CD4-positive, alpha-beta T cell treated with Interleukin-4 for 1 hour (primary cell): ENCODE measurements at places on chromosomes 7 and 10.
A peak's percentile ranks its signal among the peaks of the same experiment; 100 is the strongest.

DNA sequence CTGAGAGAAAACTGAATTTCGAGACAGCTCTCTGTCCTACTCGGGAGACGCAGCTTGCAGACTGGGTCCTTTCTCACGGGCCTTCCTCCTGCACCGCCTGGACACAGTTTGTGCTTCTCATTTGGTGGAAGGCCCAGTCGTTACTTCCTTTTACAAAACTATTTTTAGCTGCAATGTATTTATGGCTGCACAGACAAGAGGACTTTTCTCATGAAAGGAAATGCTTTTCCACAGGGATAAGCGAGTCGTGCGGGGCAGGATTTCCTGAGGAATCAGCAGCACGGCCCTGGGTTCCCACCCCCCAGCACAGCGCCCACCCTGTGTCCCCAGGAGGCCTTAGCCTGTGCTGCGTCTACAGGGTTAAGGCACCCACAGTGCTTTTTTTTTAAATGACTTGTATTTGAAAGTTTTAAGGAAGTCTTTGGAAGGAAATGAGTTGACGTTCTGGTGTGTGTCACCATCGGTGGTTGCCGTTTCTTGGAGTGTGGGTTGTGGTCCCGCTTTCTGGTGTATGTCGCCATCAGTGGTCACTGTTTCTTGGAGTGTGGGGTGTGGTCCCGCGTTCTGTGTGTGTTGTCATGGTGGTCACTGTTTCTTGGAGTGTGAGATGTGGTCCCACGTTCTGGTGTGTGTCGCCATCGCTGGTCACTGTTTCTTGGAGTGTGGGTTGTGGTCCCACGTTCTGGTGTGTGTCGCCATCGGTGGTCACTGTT lies 50.9 kb downstream of the INPP5A start:
- DNase-seq: peak; percentile 82

- no peak for DNase-seq
These were observed 134.9 kb upstream of the SAMD8 start for GRCh38 chr10:74976565-74976964.

- no peak for DNase-seq
These were observed 47.0 kb downstream of the GRK5 start for GRCh38 chr10:119254335-119254734.

DNA sequence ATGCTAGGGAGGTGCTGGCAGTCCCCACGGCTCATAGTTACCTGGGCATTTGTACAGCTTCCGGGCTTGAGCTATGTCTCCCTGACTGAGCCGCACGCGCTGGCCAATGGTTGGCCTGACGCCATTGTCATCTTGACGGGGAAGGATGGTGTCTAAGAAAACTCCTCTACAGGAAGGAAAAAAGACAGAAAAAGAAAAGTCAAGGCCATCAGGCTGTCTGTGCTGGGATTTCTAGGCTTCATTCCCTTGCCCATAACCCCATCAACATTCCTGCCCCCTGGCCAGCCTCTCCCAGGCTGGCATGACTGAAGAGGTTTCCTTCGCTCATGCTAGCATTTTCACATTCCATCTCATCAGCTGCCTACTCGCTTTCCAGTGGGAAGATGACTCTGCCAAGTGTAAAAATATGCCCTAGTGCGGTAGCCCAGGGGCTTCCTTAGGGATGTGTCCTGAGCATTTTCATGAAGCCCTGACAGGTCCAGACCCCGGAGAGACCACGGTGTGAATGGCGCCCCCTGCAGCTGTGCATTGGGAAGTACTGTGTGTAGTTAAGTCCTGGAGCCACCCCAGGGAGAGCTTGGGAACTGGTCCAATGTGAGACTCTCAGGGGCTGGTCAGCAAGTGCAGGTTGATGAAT lies 54.5 kb upstream of the OPALIN start:
- no peak for DNase-seq

GRCh38 chr7:81004098-81004497 lies 85.2 kb upstream of the SEMA3C start:
- DNase-seq: no peak

DNA sequence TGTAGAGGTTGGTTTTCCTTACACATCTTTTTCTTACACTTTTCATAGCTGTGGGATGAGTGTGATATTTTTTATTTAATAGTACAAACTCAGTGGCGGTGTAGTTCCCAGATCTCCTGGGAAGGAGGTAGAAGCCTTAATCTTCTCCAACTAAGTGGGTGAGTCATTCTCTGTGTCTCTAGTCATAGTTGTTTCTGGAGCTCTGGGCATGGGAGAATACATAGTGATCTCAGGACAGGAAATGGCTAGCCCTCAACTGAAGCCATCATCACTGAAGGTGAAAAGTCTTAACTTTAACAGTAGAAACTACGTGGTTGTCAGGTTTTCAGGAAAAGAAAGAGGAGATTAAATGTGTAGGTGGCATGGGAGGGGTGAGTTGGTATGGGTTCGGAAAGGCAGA lies 319.4 kb upstream of the FZD8 start:
- no peak for DNase-seq

GRCh38 chr10:21138769-21139340 lies 241.7 kb upstream of the NEBL start:
- no peak for DNase-seq

DNA sequence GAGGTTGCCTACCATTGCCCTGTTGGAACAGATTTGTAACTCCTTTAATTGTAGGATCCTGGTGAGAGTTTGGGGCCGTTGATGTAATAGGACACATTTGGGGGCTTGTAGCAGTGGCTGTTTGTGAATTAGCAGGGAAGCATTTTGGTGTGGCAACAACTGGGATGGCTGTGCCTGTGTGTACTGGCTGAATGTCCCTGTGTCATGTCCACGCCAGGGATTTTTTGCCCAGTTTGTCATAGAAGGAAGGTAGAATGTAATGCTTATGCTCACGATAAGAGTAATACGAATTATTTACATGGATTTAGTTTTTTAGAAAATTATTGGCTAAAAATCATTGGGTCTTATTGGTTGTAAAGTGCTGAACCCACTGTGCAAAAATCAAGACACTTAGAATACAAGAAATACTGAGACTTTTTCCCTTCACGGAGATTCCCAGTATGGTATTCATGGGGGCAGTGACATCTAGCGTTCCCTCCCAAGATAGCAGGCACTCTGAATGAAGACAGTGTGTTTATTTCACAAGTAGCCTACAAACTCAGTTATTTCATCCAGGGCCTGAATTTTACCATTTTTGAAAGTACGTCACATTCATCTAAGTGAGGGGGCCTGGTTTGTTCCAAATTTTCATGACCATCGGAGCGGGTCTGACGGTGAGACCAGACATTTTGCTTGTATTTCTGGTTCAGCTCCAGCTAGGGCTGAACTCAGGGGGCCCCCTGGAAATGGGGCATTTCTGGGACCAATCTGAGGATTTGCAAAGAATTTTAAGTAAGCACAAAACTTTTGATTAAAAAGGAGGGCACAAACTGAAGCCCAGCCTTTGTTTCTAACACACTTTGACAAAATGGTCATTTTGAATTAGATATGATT lies 74.7 kb downstream of the CACNB2 start:
- DNase-seq: peak; percentile 13

- no peak for DNase-seq
These were observed 170.1 kb downstream of the PKD1L1 start for GRCh38 chr7:47778153-47778661.

- no peak for DNase-seq
These were observed 9.5 kb downstream of the GIGYF1 start for GRCh38 chr7:100684534-100685042.

DNA sequence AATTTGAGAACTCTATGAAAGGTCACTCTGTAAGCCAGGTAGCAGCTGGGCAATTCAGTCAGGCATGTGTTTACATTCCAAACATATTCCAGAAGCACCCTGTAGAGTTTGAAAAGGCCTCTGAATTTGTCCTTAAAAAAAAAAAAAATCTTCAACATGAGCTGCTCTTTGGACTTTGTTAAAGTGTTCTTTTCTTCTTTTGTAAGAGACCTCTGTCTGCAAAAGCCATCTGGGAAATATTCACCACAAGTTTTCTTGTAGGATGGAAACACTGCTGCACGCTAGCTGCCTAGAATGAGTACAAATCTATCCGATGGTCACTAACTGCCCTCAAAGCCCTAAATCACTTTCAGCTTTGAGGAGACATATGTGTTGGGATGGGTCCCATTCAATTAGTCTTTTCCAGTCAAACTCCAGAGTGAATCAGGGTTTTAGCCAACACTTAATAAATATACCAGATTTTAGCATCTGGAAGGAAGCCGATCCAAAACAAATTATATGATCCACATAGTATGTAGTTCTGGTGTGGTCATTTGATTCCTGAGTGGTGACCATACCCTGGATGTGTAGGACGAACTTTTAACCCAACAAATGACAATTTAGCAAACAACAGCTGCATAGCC lies 85.9 kb downstream of the CD36 start:
- DNase-seq: no peak

DNA sequence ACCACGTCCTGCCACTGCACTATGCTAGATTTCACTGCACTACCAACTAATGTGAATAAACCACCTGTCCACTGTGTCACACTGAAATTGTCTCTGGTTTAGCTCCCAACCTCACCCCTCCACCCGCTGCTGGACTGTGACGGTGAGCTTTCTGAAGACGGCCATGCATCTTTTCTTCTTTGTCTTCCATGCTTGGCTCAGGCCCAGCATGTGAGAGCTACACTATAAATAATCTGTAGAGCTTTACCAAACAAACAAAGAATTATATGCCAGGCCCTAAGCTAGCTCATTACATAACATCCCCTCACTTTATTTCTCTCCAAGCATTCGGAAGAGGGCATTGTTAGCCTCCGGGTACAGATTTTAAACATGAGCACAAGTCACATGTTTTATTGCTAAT lies 633.2 kb downstream of the TNS3 start:
- no peak for DNase-seq

DNA sequence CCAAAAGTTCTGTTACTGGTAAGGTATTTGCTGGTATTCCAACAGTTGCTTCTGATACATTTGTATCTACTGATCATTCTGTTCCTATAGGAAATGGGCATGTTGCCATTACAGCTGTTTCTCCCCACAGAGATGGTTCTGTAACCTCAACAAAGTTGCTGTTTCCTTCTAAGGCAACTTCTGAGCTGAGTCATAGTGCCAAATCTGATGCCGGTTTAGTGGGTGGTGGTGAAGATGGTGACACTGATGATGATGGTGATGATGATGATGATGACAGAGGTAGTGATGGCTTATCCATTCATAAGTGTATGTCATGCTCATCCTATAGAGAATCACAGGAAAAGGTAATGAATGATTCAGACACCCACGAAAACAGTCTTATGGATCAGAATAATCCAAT lies 131.0 kb downstream of the AASS start:
- DNase-seq: no peak

DNA sequence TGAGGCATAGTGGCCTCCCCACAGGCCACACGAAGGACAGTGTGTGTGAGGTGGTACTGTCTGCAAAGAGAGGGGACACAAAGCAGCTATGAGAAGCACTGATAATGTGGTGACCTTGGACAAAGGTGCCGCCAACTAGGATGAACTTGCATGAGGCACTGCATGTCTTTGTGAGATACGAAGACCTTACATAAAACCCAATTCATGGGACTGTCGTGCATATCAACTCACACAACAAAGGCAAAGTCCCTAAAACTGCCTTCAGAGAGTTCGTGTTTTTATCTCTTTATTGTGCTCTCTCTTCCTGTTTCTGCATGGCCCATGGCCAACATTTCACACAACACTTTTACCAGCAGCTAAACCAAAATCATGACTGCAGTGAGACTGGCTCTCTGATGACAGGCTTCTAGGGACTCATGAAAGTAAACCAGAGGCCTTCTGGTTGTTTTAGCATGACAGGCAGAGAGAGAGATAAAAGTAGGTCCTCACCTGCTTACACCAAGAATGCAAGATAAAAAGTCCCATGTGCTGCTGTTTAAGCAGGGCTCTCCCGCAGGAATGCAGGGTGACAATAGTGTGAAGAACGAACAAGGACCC lies 347.8 kb downstream of the ELMO1 start:
- DNase-seq: no peak

GRCh38 chr7:87339373-87339897 lies 6.0 kb upstream of the CROT start:
- no peak for DNase-seq

- DNase-seq: no peak
These were observed 1.1 kb upstream of the VOPP1 start for GRCh38 chr7:55573234-55573900.

DNA sequence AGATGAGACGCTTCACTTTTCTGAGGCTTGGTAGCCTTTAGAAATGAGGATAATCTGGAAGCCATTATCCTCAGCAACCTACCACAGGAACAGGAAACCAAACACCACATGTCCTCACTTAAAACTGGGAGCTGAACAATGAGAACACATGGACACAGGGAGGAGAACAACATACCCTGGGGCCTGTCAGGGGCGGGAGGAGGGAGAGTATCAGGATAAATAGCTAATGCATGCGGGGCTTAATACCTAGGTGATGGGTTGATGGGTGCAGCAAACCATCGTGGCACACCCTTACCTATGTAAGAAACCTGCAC lies 48.9 kb downstream of the LRGUK start:
- DNase-seq: no peak

GRCh38 chr7:87608431-87608830 lies 7.7 kb upstream of the ABCB1 start:
- DNase-seq: no peak

GRCh38 chr7:128831178-128831993 lies 1.2 kb downstream of the FLNC start:
- DNase-seq: no peak

DNA sequence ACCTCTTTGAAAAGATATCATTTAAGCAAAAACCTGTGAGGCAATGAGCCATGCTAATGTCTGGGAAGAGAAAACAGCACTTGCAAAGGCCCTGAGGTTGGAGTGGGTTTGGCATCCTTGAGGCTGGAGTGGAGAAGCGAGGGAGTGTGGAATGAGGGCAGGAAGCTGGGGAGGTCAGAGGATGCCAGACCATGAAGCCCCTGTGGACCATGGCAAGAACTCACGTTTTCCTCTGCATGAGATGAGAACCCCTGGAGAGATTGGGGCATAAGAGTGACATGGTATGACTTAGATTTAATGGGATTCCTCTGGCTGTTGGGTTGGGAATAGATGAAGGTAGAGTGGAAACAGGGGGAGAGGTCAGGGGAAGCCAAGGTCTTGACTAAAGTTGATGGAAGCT lies 49.4 kb downstream of the GPR26 start:
- no peak for DNase-seq

DNA sequence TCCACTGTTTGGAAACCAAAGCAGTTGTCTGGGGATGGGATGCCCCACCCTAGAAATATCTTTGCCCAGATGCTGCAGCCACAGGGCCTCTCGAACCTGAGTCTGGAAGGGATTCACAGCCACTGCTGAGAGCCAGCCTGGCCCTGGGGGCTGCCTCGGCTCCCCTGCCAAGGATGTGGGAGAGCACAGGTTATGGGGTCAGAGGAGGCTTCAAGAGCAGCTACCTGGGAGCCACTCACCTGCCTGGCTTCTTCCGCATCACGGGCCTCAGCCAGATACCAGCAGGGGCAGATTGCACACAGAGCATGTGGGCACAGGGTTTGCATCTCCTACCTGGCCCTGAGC lies 5.4 kb upstream of the PWWP2B start:
- DNase-seq: no peak
